ENCODE measurements at places on chromosomes 1 and 21.

DNA sequence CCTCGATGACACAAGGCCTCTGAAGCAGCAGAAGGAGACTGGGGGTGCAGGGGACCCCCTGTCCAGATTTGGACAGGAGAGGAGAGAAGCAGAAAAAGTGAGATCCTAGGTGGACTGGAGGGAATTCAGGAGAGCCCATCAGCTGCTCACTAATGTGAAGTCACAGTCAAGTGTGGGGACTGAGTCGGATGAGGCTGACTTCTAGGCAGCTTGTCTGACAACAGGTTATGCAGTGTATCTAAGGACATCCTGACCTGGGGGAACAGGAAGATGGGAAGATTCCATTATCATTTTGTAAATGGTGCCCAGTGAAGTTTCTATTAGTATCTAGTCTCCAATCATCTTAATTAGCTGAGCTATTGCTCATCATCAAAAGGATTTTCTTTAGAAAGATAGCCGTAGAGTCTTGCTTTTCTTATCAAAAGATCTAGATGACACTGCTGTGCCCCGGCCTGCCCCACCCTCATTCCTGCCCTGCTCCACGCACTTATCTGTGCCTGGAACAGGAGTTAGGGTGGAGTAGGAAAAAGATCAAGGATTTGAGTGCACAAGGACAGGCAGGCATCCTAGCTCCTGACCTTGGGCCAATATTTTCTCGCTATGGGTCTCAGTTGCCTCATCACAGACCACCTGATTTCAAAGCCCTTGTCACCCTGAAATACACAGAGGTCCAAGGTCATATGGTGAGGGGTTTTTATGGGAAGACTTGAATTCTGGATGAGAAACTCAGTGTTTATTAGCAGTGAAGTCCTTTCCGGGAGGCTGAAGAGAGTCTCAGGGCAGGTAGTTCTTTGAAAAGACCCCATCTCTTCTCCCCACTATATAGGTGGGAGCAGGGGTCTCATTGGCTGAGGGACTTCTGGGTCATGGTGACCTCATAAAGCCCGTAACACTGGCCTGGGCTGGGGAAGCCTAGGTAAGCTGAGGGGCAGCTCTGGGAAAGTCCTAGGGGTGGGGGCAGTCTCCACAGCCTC lies at the start of gene MROH7:
Gene MROH7 (plus strand): TSS at position 924 of the 974 bp plus-strand sequence. CDS start 11,141 bp downstream, outside the sequence.
- DNase-seq: no peak

- DNase-seq: no peak
These were observed 10.0 kb downstream of the CC2D1B start for GRCh38 chr1:52355847-52356505.

DNA sequence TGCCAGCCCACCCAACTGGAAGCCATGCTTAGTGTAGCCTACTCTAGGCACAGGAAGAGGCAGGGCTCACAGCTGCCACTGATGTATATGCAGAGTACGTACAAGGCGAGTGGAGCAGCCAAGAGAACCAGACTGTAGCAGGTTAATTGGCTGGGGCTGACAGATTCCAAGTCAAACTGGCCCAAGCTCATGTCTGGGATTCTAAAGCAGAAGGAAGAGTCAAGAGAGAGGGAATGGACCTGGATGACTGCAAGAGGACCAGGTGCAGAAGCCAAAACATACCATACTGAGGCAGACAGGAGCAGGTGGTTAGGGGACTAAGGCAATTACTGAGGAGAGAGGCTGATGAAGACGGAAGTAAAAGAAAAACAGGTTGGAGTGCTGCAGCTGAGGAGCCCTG lies 51.3 kb upstream of the LRRN2 start:
- DNase-seq: no peak

GRCh38 chr21:36321325-36322082 lies 1.5 kb downstream of the MORC3 start:
- DNase-seq: peak; percentile 77

DNA sequence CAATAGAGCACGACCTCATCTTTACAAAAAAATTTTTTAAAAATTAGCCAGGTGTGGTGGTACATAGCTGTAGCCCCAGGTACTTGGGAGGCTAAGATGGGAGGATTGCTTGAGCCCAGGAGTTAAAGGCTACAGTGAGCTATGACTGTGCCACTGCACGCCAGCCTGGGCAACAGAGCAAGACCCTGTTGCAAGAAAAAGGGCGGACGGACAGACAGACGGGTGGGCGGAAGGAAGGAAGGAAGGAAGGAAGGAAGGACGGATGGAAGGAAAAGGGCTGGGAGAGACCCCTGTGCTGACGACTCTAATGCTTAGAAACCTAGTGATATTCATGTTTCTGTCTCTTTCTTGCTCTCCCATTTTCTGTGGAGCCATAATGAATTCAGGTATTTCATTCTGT lies 14.4 kb downstream of the PI4KB start:
- no peak for DNase-seq

GRCh38 chr21:41701749-41702148 lies 65.1 kb downstream of the RIPK4 start:
- no peak for DNase-seq

GRCh38 chr1:110360431-110360830 lies 21.3 kb downstream of the RBM15 start:
- no peak for DNase-seq

DNA sequence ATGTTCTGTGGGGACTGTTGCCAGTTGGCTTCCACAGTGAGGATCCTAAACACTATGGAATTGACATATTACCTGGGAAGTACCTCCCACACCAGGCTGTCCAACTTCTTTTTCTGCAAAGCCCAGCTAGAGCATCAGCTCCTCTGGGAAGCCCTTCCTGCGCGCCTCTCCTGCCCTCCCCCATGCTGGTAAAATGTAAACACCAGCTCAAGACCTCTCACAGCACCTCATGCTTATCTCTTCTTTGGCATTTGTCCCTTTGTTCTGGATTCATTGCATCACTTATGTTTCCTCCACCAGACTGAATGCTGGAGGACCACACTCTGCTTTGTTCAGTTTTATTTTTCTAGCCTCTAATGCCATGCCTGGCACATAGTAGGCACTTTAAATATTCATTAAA lies 172.1 kb downstream of the HHAT start:
- no peak for DNase-seq

DNA sequence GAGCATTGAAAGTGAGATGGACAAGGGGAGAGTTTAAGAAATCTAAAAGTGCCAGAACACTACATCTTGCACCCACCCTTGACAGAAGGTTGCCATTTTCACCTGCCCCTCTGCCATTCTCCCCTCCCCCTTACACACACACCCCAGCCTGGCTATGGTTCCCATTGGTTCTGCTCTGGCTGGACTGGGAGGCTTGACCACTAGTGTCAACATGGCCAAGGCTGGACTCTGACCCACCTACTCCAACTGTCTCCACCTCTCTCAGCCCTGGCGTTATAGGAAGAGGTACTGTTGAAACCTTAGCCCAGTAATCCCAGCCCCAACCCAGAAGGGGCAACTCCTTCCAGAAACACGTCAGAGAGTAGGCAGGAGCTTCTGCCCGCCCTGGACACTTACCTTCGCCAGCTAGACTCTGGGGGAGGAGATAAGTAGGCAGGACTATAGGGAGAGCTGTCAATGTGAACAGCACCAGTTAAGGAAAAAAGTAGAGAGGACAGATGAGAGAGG lies 4.5 kb downstream of the CRTC2 start:
- no peak for DNase-seq

DNA sequence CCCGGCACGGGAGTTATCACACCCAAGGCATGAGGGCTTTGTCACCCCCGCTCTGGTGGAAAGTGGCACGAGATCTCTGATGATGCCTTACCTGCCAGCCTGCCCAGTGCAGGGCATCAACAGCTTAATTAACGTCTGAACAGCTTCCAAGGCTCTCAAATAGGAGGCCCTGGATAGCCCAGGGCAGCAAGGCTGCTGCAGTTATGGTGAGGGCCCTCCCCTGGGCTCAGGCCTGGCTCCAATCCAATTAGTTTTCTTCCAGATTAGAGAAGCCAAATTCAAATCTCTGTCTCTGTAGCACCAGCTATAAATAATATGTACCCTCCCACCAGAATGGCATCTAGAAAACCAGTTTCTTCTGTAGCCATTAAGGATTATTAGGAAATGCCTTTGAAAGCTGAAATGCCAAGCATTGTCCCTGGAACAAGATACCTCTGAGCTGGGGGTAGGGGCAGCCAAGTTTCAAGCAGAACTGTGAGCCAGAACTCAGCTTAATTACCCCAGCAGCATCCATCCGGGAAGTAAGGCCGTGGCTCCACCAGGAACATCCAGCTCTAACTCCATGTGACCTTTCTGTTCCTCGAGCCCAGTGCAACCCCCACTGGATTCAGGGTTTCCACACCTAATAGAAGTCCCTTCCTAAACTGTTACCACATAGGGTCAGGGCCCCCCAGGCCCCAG lies 12.5 kb downstream of the QSOX1 start:
- no peak for DNase-seq

DNA sequence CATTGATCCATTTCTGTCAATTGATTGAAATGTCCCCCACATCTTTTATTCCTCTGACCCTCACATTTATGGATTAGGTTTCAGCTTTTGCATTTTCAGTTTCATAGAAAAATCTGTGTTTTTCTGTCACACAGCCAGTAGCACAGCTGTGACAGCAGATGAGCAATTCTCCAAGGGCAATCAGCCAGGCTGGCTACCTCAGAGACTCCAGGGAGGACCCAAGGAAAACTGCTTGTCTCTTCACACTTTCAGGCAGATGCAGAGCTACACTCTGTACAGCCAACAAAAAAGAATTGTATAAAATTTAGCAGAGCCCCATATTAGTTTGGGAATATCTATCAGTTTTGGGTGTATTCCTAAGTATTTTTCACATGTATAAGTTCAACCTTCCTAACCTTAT lies 257.2 kb downstream of the LRRC7 start:
- no peak for DNase-seq

DNA sequence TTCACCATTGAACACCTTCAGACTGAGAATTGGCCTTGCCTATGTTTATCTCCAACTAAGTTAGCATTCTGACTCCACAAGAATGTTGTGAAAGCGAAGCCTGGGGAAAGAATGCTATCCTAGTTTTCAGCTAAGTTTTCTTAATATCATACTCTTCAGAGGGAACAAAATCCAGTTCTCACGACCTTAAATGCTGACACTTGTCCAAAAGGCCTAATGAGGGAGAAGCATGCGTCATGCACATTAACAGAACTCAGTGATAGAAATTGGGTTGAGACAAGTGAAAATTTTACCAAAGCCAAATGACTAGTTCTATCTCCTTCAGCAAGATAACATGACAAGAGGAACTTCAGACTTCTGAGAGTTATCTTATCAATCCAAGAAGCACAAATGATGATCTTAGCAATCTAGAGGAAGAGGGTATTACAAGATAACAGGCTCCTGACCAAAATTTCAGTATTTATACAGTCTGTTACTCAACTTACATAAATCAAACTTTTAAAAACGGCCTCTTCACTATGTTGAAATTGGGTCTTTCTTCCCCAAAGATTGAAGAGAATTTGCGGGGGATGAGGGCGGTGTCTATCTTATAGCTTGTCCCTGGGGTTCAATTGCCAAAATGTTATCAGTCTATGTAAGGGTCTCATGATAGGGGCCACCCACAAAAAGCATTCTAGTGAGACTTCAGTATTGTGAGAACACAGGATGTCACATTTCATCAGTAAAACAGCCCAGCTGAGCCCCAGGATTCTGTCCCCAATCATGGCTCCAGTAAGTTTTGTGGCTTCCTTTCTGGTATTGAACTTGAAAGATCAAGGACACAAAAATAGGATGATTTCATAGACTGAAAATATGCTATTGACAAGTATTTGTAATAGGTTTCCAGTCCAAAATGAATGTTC lies 26.5 kb upstream of the SLC45A3 start:
- DNase-seq: no peak

DNA sequence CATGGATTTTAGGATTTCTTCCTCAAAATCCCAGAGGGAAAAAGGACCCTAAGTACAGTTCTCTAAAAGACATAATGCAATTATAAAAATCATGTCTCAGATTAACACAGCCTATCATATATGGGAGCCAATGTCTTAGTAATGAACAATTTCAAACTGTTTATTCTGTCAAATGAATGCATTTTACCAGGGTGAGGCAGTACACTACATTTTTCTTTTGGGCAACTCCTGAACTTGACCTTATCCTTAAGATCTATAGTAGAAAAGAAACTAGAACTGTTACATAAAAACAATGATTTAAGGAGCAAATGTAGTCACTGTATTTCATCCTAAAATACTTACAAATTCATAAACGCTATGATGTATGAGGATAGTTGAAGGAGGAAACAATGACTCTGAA lies 226.3 kb upstream of the B3GALT2 start:
- no peak for DNase-seq

GRCh38 chr1:116538544-116538943 lies 32.3 kb downstream of the CD58 start:
- DNase-seq: no peak

- DNase-seq: no peak
These were observed 35.2 kb upstream of the KCNJ15 start for GRCh38 chr21:38221594-38221993.

DNA sequence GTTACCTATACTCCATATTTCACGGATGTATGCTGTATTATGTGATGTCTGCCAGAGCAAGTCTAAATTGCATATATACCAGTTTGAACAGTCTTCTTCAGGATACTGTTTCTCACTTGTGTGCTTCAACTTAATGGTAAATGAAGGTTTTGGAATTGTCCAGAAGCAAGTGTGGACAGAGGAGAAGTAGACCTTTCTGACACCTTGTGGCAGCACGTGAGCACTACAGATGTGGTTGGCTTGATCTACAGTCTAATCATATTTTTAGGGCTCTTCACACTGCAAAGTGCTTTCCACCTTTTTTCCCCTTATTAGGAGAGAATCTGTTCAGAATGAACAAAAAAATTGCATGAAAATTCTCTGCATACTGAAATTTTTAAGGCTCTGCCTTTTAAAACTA lies 10.9 kb downstream of the MORC3 start:
- DNase-seq: peak; percentile 33

- no peak for DNase-seq
These were observed 5.4 kb downstream of the PAX7 start for GRCh38 chr1:18635891-18636595.

GRCh38 chr1:56063461-56063860 lies 515.9 kb downstream of the PLPP3 start:
- no peak for DNase-seq

DNA sequence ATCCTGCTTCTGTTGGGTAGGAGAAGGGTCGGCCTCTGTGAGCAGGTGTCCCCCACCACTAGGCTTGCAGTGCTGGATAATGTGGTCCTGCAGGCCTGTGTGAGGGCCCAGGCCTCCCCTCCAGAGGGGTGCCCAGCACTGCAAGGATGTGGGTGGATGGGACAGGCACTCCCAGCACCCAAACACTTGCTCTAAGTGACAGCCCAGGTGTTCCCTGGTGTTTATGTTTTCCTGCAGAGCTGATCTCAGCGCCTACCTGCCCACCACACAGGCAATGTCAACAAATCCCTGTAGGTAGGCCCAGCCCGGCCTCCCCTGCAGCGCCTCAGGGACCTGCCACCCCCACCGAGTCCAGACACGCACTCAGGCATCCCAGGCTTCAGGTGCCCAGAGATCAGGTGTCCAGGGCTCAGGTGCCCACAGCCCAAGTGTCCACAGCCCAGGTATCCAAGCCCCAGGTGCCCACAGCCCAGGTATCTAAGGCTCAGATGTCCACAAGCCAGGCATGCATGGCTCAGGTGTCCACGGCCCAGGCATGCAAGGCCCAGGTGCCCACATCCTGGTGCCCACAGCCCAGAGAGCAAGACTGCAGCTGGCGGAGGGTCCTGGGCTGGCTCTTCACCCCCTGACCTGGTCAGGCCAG lies 59.2 kb downstream of the WNT9A start:
- no peak for DNase-seq

GRCh38 chr1:115790356-115790755 lies 21.8 kb upstream of the CASQ2 start:
- DNase-seq: no peak
